ENCODE measurements at places on chromosomes 6 and 20.

DNA sequence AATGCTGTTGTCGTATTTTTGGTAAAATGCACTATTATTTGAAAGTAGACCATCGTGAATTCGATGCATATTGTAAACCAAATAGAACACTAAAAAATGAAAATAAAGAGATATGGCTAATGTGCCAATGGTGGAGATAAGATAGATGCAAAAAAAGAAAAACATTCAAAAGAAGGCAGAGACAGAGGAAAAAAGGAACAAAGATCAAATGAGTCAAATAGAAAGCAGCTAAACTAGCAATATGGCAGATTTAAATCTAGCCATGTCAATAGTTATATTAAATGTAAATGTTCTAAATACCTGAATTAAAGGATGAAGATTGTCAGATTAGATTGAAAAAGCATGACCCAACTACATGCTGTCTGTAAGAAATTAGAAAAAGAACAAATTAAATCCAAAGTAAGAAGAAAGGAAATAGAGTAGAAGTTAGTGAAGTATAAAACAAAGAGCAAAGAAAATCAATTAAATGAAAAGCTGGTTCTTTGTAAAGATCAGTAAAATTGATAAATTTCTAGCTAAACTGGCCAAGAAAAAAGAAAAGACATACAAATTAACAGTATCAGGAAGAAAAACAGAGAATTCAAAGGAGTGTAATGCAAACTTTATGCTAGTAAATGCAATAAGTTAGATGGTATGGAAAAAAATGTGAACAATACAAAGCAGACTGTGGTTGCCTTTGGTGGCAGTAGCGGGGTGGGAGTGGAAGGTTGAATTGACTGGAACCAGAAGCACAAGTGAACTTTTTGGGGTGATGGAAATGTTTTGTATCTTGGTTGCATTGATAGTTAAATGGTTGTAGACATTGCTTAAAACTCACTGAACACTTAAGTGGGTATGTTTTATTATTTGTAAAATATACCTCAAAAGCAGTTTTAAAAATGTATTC lies 44.8 kb downstream of the PTPN1 start:
- no peak for DNase-seq
- H3K27me3 ChIP-seq, result no peaks in the 10 kb centered on the region
- H3K4me1 ChIP-seq, result peaks cover 23% of the 10 kb centered on the region
- peaks cover 11% of the 10 kb centered on the region for H3K36me3 ChIP-seq

DNA sequence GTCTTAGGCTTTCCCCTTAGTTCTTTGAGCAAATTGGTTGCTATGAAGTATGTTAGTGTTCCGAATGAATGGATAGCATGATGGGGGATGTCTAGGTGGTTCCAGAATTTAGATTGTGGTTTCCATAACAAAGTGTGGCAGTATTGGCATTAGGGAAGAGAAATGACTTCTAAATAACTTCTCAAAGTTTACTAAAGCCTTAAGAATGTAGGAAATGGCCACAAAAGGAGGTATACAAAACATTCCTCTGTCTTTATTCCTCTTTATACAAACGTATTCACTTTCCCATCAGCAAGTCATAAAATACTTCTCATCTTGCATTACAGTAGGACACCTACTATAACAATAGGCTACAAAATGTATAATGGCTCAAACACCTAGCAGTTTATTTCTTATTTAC lies 279.6 kb downstream of the ESR1 start:
- no peaks in the 10 kb centered on the region for H3K27me3 ChIP-seq
- no peaks in the 10 kb centered on the region for H3K4me1 ChIP-seq
- DNase-seq, result no peak
- no peak overlapping the region for H3K27ac ChIP-seq
- H3K4me3 ChIP-seq, result no peak overlapping the region
- no peaks in the 10 kb centered on the region for H3K36me3 ChIP-seq

DNA sequence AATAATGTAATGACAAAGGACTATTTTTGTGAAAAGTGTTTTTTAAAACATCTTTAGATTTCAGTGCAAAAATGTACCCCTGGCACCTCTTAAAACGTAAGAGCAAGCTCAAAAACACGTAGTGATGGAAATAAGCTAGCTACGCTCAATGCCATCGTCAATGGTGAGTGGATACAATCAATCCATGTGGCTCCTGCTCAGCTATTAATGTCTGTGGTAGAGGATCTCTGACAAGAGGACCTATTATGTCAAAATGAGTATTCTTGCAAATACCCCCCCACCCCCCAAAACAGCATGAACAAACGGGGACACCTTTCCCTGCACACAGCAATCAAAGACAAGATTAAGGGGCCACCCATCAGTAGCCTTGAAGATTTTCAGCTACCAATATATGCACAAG lies 65.1 kb upstream of the PTGIS start:
- H3K27ac ChIP-seq, result no peak overlapping the region
- H3K4me3 ChIP-seq, result no peak overlapping the region
- H3K27me3 ChIP-seq, result no peaks in the 10 kb centered on the region

GRCh38 chr6:79438030-79438429 lies 99.2 kb downstream of the LCA5 start:
- no peak overlapping the region for H3K27ac ChIP-seq
- no peaks in the 10 kb centered on the region for H3K36me3 ChIP-seq
- no peak for DNase-seq
- no peak overlapping the region for H3K4me3 ChIP-seq

GRCh38 chr20:41643504-41643938 lies 25.3 kb upstream of the CHD6 start:
- H3K4me3 ChIP-seq, result no peak overlapping the region
- peaks cover 12% of the 10 kb centered on the region for H3K27me3 ChIP-seq
- no peak for DNase-seq
- H3K36me3 ChIP-seq, result no peaks in the 10 kb centered on the region

- no peaks in the 10 kb centered on the region for H3K36me3 ChIP-seq
- H3K4me3 ChIP-seq, result no peak overlapping the region
- H3K4me1 ChIP-seq, result no peaks in the 10 kb centered on the region
These were observed 43.0 kb upstream of the TGM2 start for GRCh38 chr20:38208088-38208487.

DNA sequence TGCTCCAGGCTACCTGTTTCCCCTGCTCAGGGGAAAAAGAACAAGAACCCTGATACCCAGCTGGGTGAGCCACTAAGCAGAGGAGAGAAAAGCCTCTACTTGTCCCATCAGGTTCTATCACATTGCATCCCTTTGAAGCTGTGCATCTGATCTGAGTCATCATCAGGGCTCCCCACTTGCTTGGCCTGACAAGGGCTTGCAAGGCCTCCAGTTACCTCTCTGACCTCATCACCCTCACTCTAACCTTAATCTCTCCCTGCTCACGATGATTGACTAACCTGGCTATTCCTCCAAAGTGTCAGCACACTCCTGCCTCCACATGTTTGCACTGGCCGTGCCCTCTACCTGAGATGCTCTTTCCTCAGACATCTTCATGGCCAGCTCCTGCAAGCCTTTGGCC lies 309.5 kb upstream of the CHD6 start:
- no peaks in the 10 kb centered on the region for H3K4me1 ChIP-seq
- no peaks in the 10 kb centered on the region for H3K36me3 ChIP-seq
- DNase-seq, result no peak
- no peak overlapping the region for H3K27ac ChIP-seq

DNA sequence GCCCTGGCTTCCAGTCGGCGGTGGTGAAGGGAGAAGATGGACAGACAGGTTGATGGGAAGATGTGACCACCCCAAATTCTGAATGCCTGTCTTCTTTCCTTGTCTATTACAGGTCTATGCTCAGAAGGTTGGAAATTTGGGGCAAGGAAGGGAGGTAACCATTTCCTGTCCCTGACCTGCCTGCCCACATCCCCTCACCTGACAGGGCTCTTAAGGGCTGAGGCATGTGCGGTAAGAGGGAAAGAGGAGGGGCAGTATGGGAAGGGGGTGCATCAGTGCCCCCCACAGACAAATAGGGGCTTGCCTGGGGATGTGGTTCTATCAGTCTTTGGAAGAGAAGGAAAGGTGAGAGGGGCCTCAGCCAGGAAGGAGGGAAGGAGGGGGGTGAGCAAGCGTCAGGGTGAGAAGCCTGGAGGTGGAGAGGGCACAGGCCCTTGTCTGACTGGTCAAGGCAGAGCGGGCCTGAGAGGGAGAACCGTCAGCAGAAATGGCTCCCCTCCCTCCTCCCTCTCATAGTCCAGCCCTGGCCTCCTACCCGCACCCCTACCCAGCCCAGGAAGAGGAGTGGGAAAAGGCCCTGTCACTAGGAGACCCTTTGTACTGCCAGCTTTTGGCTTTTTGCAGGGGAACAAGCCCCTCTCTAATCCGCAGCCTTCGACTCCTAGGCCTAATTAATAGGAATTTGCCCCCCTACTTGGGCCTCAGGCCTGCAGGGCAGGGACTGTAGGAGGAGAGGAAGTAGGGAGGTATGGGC lies 104.4 kb upstream of the FOXP4 start:
- DNase-seq, result no peak
- H3K27ac ChIP-seq, result no peak overlapping the region
- peak overlapping the region; percentile 15 for H3K4me3 ChIP-seq
- H3K27me3 ChIP-seq, result peaks cover 6% of the 10 kb centered on the region
- no peaks in the 10 kb centered on the region for H3K36me3 ChIP-seq

DNA sequence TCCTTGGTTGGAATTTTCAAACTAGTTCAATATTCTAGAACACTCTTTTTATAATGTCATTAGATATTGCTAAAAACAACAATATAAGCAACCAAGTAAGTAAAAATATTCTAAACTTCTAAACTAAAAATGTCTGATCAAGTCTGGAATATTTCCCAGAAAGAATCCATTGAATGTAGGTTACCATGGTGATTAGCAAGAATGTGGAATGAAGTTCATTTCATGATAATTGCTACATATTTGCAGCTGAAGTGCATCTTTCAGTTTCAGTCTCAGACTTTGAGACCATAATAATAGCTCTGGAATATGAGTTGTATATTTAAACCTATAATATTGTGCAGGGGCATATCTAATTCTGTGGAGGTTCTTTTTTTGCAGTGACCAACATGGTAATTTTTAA lies 61.0 kb upstream of the NKAIN2 start:
- H3K36me3 ChIP-seq, result no peaks in the 10 kb centered on the region
- H3K27ac ChIP-seq, result no peak overlapping the region
- no peaks in the 10 kb centered on the region for H3K27me3 ChIP-seq
- no peak for DNase-seq

- no peak overlapping the region for H3K27ac ChIP-seq
- H3K36me3 ChIP-seq, result no peaks in the 10 kb centered on the region
- H3K4me3 ChIP-seq, result no peak overlapping the region
- H3K27me3 ChIP-seq, result no peaks in the 10 kb centered on the region
These were observed 44.2 kb downstream of the MOXD1 start for GRCh38 chr6:132357120-132357519.

- no peaks in the 10 kb centered on the region for H3K36me3 ChIP-seq
- no peaks in the 10 kb centered on the region for H3K4me1 ChIP-seq
- H3K27ac ChIP-seq, result no peak overlapping the region
- H3K4me3 ChIP-seq, result no peak overlapping the region
- DNase-seq, result no peak
These were observed 9.6 kb downstream of the KCNQ5 start for GRCh38 chr6:72631480-72631879.
